ENCODE measurements at places on chromosomes 4 and X. TPM values are rescaled to one million over a fixed set of nuclear protein-coding genes. Genes with fewer than 3 reads are reported as not detected.

- DNase-seq = no peak
Observed at GRCh38 chrX:7941390-7942042, 14.3 kb upstream of the PNPLA4 start.

DNA sequence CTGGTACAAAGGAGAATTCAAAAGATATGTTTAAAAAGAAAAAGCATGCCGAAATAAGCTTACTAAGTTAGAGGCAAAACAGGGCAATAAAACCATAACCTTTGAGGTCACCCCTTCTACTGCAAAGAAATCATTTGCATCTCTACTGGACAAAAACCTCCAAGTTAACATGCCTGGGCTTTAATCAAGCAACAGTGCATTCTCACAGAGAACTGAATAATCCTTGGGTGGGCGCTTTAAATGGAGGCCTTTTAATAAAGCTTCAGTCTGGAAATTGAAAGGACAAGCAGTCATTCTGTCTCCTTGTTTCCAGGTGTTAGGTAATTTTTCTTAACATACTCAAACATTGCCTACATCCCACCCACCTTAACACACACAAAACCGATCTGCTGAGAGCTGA lies 34.6 kb upstream of the SMS start:
- no peak for DNase-seq

DNA sequence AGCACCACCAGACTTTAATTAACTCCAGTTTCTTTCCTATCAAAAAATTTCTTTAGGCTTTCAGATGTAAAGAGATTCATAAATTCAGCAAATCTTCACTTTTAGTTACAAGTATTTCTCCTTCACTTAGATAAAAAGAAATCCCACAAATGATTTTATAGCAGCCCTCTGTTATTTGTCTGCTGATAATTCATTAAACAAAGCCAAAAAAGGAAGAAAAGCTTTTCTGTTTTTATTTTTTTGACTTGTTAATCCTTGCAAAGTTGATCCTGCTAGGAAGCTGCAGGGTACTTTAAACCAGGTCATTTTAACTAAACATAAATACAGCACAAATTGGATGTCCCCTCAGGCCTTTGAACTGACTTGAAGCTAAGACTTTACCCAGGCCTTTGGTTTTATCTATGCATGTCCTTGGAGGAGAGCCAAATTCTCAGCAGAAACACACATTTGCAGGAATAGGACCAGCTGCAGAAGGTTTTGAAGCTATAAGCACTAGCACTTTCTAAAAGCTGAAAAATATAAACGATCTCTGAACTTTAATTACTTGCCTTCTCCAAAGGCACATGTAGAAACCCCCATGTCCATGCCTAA lies 57.5 kb downstream of the PCDH18 start:
- DNase-seq = no peak

- no peak for DNase-seq
Observed at GRCh38 chr4:27966664-27967063, 1106.0 kb downstream of the STIM2 start.

DNA sequence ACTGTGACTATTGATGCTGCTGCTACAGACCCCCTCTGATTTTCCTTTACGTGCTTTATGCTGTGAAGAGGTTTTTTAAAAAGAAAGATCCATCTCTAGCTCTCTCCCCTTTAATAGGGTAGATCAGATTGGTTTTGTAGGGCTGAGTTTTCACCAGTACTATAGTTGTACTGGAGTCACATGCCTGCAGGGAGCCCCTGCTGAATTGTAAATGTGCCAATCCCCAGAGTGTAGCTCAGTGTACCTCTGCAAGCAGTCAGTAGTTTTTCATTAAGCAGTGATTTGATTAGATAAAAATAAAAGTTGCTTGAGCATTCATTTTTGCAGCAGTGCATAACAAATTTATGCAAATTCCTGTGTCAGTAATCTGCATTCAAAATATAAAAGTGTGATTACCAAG lies 179.2 kb downstream of the IL1RAPL2 start:
- DNase-seq = no peak

DNA sequence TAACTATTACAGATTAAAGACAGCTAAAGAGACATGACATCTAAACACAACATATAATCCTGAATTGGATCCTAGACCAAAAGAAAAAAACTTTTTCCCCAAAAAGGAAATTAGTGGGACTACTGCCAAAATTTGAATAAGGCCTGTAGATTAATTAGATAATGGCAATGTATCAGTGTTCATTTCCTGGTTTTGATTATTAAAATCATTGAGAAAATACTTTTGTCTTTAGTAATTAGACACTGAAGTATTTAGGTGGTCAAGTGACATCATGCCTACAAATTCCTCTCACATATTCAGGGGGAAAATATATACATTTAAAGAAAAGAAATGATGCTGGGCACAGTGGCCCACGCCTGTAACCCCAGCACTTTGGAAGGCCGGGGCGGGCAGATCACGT lies 10.4 kb upstream of the USO1 start:
- DNase-seq = no peak

GRCh38 chr4:170025523-170026252 lies 507 bp downstream of the MFAP3L start:
- no peak for DNase-seq

GRCh38 chr4:79923281-79923680 lies 149.7 kb downstream of the ANTXR2 start:
- no peak for DNase-seq

DNA sequence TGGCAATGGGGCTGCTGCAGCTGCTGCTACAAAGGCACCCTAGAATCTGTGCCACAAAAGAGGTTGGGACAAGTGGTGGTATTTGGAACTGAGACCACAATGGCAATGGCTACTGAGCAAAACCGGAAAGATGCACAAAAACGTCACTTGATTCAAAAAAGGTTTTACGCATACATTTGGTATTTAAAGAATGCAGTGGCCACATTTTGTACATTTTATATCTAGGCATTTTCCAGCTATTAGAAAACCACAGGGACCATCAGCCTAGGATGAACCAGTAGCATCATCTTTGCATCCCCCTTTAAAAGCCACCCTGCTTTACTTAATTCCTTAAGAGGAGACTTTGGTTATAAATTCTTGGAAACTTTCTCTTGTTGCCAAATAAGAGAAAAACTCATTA lies 104.8 kb upstream of the CXCL13 start:
- no peak for DNase-seq

GRCh38 chrX:47674776-47675175 lies 15.8 kb upstream of the UXT start:
- no peak for DNase-seq

- DNase-seq = no peak
Observed at GRCh38 chr4:101283434-101283833, 63.9 kb downstream of the PPP3CA start.

- DNase-seq = no peak
Observed at GRCh38 chr4:138242076-138242833, at the start of gene SLC7A11. TSS of gene SLC7A11 (minus strand) at chr4:138242349. CDS start at chr4:138242069, 280 bp downstream.

- no peak for DNase-seq
Observed at GRCh38 chr4:39518484-39518883, 8.8 kb downstream of the UGDH start.

Gene CC2D2A
- total RNA-seq = 10.9 TPM

Gene RNF150
- 14.3 TPM for total RNA-seq

Gene BMPR1B
- total RNA-seq = 0.19 TPM

Gene PHOX2B
- total RNA-seq = not detected

Gene RNF212
- 8.6 TPM for total RNA-seq

Gene PIGA
- total RNA-seq = 11.8 TPM

Gene GYG2
- total RNA-seq = 153 TPM

Gene SMC1A
- total RNA-seq = 29.6 TPM

All from omental fat pad (tissue), 4 donors.